ENCODE measurements at places on chromosomes 2 and 18. TPM values are rescaled to one million over a fixed set of nuclear protein-coding genes. Genes with fewer than 3 reads are reported as not detected.

- DNase-seq = no peak
- H3K27ac ChIP-seq = no peak overlapping the region
- no peak overlapping the region for H3K4me3 ChIP-seq
- peaks cover 3% of the 10 kb centered on the region for H3K27me3 ChIP-seq
- H3K36me3 ChIP-seq = no peaks in the 10 kb centered on the region
Measured at GRCh38 chr2:233976087-233976486, 58.9 kb downstream of the TRPM8 start.

DNA sequence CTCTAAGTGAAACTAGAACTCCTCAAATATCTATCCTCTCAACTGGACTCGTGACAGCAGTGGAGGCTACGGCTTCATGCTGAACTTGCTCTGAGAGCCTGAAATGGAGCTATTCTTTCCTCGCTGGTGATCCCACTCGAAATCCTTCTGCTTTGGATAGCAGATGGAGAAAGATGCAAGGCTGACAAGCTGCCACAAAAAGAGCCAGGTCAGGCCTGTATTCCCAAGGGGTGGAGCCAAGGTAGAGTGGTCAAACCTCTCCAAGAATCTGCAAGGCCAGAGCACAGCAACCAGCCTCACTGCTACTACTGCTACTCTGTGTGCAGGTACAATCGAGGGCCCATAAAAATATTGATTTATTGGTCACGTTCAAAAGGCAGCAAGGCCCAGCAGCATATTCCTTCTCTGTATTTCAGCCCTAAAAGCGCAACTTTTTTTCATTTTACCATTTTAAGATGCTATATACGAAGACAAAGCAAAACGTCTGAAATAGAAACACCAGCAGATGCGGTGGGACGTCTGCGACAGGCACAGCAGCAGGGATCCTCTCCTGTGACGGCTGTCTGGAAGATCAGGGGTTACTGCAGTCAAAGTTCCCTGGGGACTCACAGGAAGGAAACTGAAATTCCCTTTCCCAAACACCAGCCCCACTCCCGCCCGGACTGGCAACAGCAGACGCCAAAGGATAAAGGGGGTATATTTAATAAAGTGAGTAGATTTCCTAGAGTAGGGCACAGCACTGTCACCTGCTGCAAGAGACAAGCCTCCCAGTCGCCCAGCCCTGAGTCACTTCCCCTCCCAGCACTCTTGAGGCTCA is 2.4 kb downstream of the SPRED2 start:
- H3K36me3 ChIP-seq = no peaks in the 10 kb centered on the region
- H3K27me3 ChIP-seq = no peaks in the 10 kb centered on the region
- DNase-seq = peak; percentile 34
- peak overlapping the region; percentile 61 for H3K4me3 ChIP-seq
- peak overlapping the region; percentile 94 for H3K27ac ChIP-seq

DNA sequence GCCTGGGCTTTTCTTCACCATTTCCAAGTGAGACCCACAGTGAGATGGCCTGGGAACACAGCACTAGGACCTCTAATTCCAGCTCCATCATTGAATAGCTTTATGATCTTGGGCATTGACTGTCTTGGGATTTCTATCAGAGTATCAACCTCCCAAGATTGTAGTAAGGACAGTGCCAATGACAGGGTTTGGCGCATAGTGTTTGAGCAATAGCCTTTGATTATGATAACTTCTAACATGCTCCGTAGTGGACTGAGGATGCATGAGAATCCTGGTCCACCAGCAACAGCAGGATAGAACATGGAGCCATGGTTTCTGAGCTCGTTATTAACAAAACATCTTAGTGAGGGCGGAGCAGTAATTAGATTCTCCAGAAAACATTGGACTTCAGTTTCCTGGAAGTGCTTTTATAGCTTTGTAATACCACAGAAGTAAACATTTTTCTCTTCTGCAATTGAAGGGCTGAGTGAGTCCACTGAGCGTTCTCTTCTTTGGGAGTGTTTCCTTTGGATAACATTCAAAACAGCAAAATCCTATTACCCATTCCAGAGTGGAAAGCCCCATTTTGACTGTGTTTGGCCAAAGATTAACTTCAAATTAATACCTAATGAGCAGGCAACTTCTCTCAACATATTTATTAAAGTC is 63.7 kb downstream of the IL1R2 start:
- no peak overlapping the region for H3K27ac ChIP-seq
- no peaks in the 10 kb centered on the region for H3K4me1 ChIP-seq
- H3K36me3 ChIP-seq = no peaks in the 10 kb centered on the region
- no peak for DNase-seq
- H3K27me3 ChIP-seq = peaks cover 2% of the 10 kb centered on the region

Gene BUB1
- polyA plus RNA-seq = 17.8 TPM

GRCh38 chr2:216320852-216321251 is 51.4 kb downstream of the MARCHF4 start:
- peaks cover 11% of the 10 kb centered on the region for H3K27me3 ChIP-seq
- no peak overlapping the region for H3K4me3 ChIP-seq
- no peak for DNase-seq
